Epithelial cell of alveolus of lung (primary cell): ENCODE measurements at places on chromosomes 7 and 10. TPM values are rescaled to one million over a fixed set of nuclear protein-coding genes. Genes with fewer than 3 reads are reported as not detected.

SPDYE6 gene
- not detected in 2 replicates for total RNA-seq

NAT16 gene
- not detected in 2 replicates for total RNA-seq

MPP7 gene
- 1.3 TPM in 1 of 2 replicates, not detected in the other for total RNA-seq

HYAL4 gene
- total RNA-seq = not detected in 2 replicates

INMT gene
- total RNA-seq = 1.7 and 11.2 TPM in 2 replicates

ZEB1 gene
- total RNA-seq = 49.8 and 50.3 TPM in 2 replicates

MYOZ1 gene
- total RNA-seq = 0.39 TPM in 1 of 2 replicates, not detected in the other

KCNIP2 gene
- 0.13 and 3.6 TPM in 2 replicates for total RNA-seq

TACC2 gene
- 6.6 and 6.9 TPM in 2 replicates for total RNA-seq

AGAP5 gene
- total RNA-seq = 0.13 and 4.4 TPM in 2 replicates

TCTN3 gene
- 29.5 and 36.6 TPM in 2 replicates for total RNA-seq

EN2 gene
- not detected in 2 replicates for total RNA-seq

GPC2 gene
- 2.5 and 3.1 TPM in 2 replicates for total RNA-seq

RARRES2 gene
- total RNA-seq = 44.9 and 377 TPM in 2 replicates
